Stimulated activated CD4-positive, alpha-beta T cell treated with anti-CD3 and anti-CD28 coated beads, Interleukin-2, amount 100 ng/mL, for 24 hours (primary cell): ENCODE measurements at places on chromosomes 5 and 9.

DNA sequence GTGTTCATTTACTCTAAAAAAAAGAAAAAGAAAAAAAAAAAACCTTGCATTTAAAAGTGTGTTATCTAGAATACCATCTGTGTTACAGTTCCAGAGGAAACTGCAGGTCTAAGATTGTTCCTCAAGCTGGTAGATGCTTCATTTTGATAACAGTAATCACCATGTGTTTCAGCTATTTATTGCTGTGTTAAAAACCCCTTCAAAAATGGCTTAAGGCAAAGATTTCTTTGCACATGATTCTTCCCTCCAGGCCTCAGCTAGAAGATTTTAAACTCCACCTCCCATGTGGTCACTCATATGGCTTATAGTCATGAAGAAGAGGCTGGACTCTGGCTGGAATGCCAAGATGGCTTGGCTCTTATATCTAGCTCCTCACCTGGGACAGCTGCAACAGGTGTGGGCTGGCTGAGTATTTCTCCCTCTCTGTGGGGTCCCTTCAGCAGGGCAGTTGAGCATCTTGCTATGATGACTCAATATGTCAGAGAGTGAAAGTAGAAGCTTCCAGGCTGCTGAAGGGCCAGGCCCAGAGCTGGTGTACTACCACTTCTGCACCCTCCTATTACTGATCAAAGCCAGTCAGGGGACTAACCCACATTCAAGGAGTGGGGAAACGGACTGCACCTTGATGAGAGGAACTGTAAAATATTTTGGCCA is 920.4 kb upstream of the DMAC1 start:
- no peak for DNase-seq

DNA sequence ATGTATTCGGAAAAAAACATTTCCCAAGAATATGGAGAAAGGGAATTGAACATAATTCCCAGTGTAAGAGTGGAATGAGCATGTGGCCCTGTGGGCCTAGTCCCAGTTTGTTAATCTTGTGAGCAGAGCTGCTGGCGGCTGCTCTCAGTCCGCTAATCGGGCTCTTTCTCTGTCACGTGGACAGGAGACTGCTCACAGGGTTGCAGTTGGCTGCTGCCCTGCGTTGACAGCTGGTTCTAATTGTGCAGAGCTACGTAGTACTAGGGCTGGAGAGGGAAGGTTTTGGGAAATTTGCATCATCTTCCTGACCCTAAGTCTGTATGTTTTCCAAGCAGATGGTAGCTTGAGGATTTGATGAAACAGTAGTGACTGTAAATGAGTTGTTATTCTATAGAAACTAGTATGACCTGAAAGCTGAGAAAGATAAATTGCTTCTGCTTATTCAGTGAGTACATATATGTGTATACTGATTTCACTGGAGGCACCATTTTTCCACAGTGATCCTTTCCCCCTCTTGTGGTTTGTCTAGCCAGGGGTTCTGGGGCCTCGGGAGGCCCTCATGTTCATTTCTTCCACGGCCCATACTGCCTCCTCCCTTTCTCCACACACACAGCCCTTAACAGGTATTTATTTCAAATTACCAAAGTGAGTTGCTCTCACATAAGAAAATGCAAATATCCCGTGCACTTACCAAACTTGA is 100.6 kb downstream of the ANGPTL2 start:
- no peak for DNase-seq

DNA sequence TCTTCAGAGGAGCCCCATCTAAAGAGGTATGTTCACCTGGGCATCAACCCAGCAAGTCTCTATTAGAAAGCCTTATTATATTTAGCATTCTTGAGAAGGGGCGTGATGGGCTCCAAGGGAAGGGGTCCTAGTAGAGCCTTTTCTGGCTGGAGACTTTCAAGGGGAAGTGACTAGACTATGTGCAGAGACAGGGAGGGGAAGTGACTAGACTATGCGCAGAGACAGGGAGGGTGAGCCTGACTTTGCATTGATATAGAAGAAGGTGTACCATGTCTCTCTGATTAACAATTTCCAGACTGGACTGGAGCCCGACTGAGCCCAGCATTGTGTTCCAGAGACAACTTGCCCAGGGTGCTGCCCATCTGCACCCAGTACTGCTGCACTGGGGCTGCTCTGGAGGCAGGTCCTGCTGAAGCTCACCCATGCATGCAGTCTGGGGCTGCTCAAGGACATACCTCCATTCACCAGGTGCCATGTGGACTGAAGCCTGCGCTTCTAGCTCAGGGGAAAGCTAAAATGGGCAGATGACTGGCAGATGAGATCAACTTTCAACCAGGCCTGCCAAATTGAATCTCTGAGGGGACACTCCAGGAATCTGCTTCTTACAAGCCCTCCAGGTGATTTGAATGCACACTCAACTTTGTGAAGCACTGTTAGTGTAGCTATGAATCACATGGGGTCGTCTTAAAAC is 83.0 kb upstream of the GNA14 start:
- DNase-seq = no peak

DNA sequence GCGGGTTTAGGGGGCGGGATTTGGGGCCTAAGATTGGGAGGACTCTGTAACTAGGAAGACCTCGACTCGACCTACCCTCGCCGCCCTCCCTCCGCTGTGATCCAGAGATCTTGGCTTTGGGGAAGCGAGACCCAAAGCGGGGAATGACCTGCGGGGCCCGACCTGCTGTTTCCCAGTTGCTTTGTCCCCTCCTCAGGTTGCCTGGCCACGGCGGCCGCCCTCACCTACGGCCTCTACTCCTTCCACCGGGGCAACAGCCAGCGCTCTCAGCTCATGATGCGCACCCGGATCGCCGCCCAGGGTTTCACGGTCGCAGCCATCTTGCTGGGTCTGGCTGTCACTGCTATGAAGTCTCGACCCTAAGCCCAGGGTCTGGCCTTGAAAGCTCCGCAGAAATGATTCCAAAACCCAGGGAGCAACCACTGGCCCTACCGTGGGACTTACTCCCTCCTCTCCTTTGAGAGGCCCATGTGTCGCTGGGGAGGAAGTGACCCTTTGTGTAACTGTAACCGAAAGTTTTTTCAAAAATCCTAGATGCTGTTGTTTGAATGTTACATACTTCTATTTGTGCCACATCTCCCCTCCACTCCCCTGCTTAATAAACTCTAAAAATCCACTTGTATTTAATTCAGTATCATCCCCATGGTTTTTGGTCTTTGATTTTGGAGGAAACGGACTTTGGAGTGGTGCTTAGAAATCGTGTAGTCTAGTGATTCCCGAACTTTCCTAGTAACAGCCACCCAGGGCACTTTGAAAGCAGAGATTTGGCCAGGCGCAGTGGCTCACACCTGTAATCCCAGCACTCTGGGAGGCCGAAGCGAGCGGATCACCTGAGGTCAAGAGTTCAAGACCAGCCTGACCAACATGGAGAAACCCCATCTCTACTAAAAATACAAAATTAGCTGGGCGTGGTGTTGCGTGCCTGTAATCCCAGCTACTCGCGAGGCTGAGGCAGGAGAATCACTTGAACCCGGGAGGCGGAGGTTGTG is 878 bp downstream of the HIGD2A start:
- DNase-seq = no peak

DNA sequence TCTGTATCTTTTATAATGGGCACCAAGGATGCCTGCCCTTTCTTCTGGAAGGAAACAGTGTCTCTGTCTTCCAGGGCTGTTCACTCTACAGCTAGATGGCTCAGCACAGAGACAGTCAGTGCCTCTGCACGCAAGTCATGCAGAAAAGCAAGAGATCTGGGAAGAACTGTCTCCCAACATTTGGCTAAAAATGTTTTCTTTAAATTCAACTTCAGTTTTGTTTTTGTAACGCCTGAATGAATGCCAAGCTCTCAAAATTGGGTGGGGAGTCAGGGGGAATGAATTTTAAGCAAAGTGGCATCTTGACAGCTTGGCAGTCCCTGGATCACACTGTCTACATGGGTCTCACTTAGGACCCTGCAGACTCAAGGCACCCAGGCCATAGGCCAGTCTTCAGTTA is 12.6 kb downstream of the OLFML2A start:
- no peak for DNase-seq

DNA sequence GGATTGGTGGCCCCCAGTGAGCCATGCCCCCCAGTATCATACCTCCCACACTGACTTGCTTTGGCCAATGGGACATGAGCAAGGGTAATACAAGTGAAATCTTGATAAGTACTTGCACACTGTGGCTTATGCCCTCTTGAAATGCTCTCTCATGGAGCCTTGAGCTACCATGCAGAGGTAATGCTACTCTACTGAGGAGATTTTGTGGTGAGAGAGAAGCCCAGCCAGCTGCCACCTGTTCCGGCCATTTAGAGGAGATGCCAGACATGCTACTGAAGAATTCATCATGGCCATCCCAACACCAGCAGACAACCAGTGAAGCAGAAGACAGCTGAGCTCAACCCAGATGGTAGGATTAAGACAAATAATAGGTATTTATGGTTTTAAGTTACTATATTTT is 299.5 kb downstream of the MEF2C start:
- DNase-seq = no peak

GRCh38 chr9:89972535-89972934 is 367.7 kb downstream of the GADD45G start:
- DNase-seq = no peak

DNA sequence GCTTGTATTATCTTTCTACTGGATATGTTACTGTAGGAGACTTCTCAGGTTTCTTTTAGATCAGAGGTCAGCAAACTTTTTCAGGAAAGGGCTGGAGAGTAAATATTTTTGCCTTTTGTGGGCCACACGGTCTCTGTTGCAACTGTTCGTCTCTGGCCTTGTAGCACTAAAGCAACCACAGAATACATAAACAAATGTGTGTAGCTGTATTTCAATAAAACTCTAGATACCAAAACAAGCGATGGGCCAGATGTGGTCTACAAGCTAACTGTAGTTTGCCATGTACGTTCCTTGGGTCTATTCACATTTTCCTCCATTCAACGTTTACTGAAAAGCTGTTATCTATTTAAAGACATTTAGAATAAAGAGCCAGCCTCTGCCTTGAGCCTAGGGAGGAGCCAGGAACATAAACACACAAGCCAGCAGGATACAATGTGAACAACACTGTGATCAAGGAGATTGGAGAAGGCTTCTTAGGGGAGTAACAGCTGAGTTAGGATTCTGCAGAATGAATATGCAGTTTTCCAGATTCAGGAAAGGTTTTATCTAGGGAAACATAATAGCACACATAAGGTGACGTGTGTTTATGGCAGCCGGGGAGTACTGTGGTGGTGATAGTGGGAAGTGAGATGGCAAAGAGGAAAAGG is 33.0 kb upstream of the HOMER1 start:
- no peak for DNase-seq

DNA sequence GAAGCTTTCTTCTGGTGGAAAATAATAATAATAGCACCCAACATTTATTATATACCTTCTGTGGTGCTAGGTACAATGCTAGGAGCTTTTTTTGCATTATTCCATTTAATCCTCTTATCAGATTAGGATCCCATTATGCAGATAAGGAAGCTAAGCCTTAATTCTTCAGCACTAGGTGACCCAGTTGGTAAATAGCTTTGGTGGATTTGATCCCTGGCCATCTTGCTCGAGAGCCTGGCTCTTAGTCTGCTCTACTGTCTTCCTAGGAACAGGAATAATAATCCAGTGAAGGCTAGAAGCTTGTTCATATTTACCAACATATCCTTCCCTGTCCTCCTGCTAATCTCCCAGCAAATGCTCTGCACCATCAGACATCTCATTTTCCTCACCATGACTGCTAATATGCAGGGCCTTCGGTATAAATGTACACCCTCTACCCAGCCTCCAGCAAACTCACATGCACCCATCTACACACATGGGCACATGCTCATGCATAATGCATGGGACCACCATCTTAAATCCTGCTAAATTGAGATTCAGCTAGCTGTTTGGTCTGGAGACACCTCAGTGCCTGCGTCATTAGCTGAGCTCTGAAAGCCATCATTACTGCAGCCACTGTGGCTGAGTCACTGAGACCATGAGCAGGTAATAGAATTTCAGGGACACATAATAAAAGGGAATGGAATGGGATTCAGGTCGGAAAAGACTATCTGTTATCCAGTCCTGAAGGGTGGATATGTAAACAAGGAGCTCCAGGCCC is 87.5 kb downstream of the TRIM32 start:
- DNase-seq = no peak

GRCh38 chr9:69261636-69262035 is 63.4 kb upstream of the ENTREP1 start:
- DNase-seq = no peak

- DNase-seq = no peak
These were observed 6.2 kb upstream of the MYORG start for GRCh38 chr9:34382879-34383278.
